A549 treated with RU486 at 1 μM for 4 hours (cell line): ENCODE measurements at places on chromosomes 6 and 20. TPM values are rescaled to one million over a fixed set of nuclear protein-coding genes. Genes with fewer than 3 reads are reported as not detected.

Gene BANF2
- total RNA-seq = not detected in 5 replicates

Gene TRIM31
- 1.6 to 3.1 TPM (median 2.3 TPM) in 5 replicates for total RNA-seq

Gene SALL4
- total RNA-seq = 1.3 to 1.8 TPM (median 1.4 TPM) in 5 replicates

Gene ELOVL2
- total RNA-seq = 3.7 to 7.6 TPM (median 7.6 TPM) in 5 replicates

Gene RIPOR2
- total RNA-seq = not detected in 5 replicates

Gene C6orf141
- 20.9 to 24.6 TPM (median 22.9 TPM) in 5 replicates for total RNA-seq

Gene C6orf163
- total RNA-seq = 0.22 to 0.36 TPM in 2 of 5 replicates, not detected in the others

Gene CALHM5
- total RNA-seq = 0.03 to 0.10 TPM (median 0.07 TPM) in 5 replicates
